ENCODE measurements at places on chromosomes 5 and 9.

DNA sequence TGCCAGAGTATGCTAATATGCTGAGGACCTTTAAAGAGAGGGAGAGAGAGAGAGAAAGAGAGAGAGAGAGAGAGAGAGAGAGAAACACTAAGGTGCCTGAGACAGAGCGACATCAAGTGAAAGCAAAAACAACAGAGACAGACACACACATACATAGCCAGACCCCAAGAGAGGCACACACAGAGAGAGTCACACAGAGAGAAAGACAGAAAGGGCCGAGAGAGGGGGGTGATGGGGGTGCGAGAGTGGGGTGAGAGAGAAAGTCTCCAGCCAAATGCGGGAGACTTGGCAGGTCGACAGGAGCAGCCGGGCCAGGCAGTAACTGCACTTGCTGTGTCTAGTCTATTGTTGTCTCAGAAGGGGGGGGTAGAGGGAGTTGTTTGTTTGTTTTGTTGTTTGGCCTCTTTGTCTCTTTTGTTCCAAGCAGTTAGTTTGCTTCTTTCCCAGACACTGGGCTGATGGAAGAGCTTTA lies 30.1 kb upstream of the NFIB start:
- no peak for DNase-seq
- no peaks in the 10 kb centered on the region for H3K36me3 ChIP-seq
- peaks cover 17% of the 10 kb centered on the region for H3K27me3 ChIP-seq
- peak overlapping the region; percentile 88 for H3K27ac ChIP-seq
- peaks cover 66% of the 10 kb centered on the region for H3K4me1 ChIP-seq

- H3K4me1 ChIP-seq: no peaks in the 10 kb centered on the region
- DNase-seq: no peak
- H3K27me3 ChIP-seq: no peaks in the 10 kb centered on the region
- H3K27ac ChIP-seq: no peak overlapping the region
- no peaks in the 10 kb centered on the region for H3K36me3 ChIP-seq
- H3K4me3 ChIP-seq: no peak overlapping the region
These were observed 32.0 kb downstream of the HAVCR1 start for GRCh38 chr5:157026789-157027424.

- no peak for DNase-seq
- H3K36me3 ChIP-seq: no peaks in the 10 kb centered on the region
- no peaks in the 10 kb centered on the region for H3K4me1 ChIP-seq
- no peak overlapping the region for H3K4me3 ChIP-seq
- H3K27me3 ChIP-seq: no peaks in the 10 kb centered on the region
These were observed 213.9 kb upstream of the FBXL7 start for GRCh38 chr5:15285901-15286583.

DNA sequence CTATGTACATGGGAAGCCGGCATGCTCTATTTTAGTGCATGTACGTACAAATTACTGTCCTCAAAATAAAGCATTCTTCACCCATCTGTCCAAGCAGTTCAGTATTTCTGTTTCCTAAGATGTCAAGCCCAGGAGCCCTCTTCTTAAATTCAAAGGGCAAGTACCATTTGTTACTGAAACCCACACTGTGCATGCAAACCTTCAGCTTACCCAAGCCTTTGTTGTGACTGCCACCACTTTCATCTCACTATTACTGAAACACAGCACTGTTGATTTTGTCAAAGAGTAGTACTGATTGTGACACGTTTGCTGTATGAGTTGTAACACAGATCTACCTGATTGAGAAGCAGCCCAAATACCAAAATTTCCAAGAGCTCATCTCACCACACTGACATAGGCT lies 390.4 kb upstream of the IZUMO3 start:
- H3K4me3 ChIP-seq: no peak overlapping the region
- no peaks in the 10 kb centered on the region for H3K4me1 ChIP-seq
- no peak for DNase-seq

- no peaks in the 10 kb centered on the region for H3K36me3 ChIP-seq
- H3K27ac ChIP-seq: peak overlapping the region; percentile 94
- peaks cover 76% of the 10 kb centered on the region for H3K4me1 ChIP-seq
- H3K27me3 ChIP-seq: no peaks in the 10 kb centered on the region
- H3K4me3 ChIP-seq: peak overlapping the region; percentile 80
These were observed 2.5 kb downstream of the RNF145 start for GRCh38 chr5:159206818-159207217.

DNA sequence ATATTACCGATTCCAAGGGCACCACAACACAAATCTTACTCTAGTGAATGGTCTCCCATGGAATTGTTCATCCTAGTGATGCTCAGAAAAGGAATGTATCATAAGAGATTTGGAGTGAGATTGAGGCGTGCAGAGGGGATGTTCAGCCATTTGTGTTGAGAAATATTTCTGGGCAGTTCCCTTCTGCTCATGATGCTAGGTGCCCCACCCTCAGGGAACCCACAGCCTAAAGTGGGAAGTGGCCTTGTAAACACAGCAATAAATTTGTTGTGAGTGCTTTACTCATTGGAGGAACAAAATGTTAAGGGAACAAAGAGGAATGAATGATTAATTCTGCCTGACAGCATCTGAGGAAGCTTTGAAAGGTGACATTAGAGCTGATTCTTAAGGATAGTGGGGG lies 129.9 kb downstream of the TLE4 start:
- H3K27me3 ChIP-seq: no peaks in the 10 kb centered on the region
- H3K4me3 ChIP-seq: no peak overlapping the region
- DNase-seq: no peak
- no peak overlapping the region for H3K27ac ChIP-seq
- no peaks in the 10 kb centered on the region for H3K4me1 ChIP-seq

DNA sequence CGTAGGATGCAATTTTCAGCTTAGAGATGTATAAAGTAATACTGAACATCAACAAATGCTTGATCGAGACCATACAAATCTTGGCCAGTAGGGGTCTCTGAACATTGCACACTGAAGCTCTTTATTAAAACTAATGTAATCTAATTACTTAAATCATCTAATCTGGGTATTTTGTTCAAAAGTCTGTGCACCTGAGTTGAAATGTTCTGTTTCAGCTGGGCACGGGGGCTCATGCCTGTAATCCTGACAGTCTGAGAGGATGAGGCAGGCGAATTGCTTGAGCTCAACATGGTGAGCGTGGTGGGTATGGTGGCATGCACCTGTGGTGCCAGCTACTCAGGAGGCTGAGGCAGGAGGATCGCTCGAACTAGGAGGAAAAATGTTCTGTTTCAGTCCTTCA lies 41.0 kb downstream of the ESM1 start:
- H3K4me3 ChIP-seq: no peak overlapping the region
- H3K27ac ChIP-seq: no peak overlapping the region
- DNase-seq: no peak

- no peaks in the 10 kb centered on the region for H3K27me3 ChIP-seq
- H3K27ac ChIP-seq: peak overlapping the region; percentile 14
- no peaks in the 10 kb centered on the region for H3K36me3 ChIP-seq
- H3K4me1 ChIP-seq: peaks cover 34% of the 10 kb centered on the region
- DNase-seq: no peak
These were observed 1.4 kb upstream of the MLLT3 start for GRCh38 chr9:20623748-20624124.

DNA sequence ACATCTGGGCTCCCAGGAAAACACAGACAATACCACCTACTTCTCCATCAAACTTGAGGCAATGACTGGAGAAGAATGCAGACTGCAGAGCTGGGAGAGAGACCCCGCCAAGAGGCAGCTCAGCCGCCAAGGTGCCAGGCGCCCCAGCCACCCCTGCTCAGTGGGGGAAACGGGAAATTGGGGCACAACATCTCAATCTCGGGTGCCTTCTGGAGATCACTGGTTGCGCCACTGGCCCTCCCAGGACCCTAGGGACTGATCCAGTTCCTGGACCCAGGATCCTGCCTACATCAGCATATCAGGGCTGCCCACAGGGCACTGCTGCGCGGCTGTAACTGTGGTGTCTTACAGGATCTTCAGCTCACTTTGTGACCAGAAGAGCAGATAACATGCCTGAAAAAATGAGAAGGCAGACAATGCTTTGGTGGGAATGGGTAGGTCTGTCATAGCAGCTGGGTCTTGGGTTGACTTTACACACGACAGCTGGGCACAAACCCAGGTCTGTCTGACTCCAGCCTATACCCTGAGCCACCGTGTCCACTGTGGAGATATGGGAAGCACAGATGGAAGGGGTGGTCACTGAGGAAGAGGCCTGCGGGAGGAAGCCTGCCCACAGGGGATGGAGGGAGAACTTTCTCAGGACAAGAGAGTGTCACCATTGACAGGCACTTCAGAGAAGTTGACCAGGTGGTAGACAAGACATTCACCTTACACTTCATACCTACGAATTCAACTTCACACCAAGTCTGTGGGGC lies 135.2 kb upstream of the RAPGEF1 start:
- peaks cover 4% of the 10 kb centered on the region for H3K36me3 ChIP-seq
- H3K4me1 ChIP-seq: no peaks in the 10 kb centered on the region
- H3K27me3 ChIP-seq: no peaks in the 10 kb centered on the region
- no peak for DNase-seq
- H3K27ac ChIP-seq: no peak overlapping the region

GRCh38 chr5:116320486-116320885 lies 235.7 kb downstream of the COMMD10 start:
- peaks cover 33% of the 10 kb centered on the region for H3K36me3 ChIP-seq
- no peak for DNase-seq
- H3K27ac ChIP-seq: no peak overlapping the region
- no peaks in the 10 kb centered on the region for H3K27me3 ChIP-seq
- H3K4me3 ChIP-seq: no peak overlapping the region
- H3K4me1 ChIP-seq: no peaks in the 10 kb centered on the region

- no peaks in the 10 kb centered on the region for H3K4me1 ChIP-seq
- no peak overlapping the region for H3K27ac ChIP-seq
- no peaks in the 10 kb centered on the region for H3K36me3 ChIP-seq
These were observed 43.6 kb upstream of the FYB1 start for GRCh38 chr5:39262981-39263380.

DNA sequence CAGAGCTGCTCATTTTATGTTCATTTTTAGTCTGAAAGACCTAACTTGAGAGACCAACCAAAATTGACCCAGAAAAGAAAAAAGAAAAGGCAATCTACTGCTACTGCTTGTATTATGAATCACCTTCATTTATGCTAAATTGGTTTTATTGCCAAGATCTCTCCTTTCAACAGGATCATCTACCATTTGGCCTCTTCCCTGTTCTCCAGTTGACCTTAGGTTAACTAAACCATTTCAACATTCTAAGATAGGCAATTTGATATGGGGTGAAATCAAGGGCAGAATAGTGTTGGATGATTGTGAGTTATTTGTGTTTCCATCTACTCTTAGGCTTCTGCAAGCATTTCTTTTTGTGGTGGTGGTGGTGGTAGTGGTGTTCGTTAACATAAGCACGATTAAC lies 48.3 kb upstream of the POU4F3 start:
- H3K4me3 ChIP-seq: no peak overlapping the region
- H3K27me3 ChIP-seq: no peaks in the 10 kb centered on the region
- H3K27ac ChIP-seq: no peak overlapping the region
- DNase-seq: no peak
- peaks cover 21% of the 10 kb centered on the region for H3K36me3 ChIP-seq

DNA sequence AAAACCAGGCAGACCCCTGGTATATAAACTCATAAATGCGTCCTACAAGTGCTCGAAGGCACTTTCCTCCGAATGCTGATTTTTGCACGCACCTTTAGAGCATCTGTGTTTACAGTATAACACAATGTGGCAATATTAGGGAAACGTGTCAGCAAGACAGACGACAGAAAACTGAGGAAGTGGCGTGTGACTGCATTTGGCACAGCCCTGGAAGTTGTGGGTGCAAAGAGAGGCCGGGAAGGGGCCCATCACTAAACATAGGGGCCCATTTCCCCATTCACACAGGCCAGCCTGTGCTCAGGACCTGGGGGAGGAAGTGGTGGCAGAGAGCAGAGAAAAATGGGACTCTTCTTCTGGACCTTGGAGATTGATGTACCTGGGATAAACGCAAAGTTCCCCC lies 48.2 kb downstream of the RASGEF1C start:
- H3K4me3 ChIP-seq: no peak overlapping the region
- H3K27ac ChIP-seq: no peak overlapping the region
- H3K4me1 ChIP-seq: no peaks in the 10 kb centered on the region
- peaks cover 10% of the 10 kb centered on the region for H3K27me3 ChIP-seq

- H3K27ac ChIP-seq: peak overlapping the region; percentile 78
- no peaks in the 10 kb centered on the region for H3K27me3 ChIP-seq
- no peak for DNase-seq
- H3K4me3 ChIP-seq: no peak overlapping the region
These were observed 29.1 kb upstream of the SEC16A start for GRCh38 chr9:136511670-136512592.

- no peaks in the 10 kb centered on the region for H3K36me3 ChIP-seq
- DNase-seq: no peak
- H3K27ac ChIP-seq: no peak overlapping the region
- no peak overlapping the region for H3K4me3 ChIP-seq
- peaks cover 12% of the 10 kb centered on the region for H3K4me1 ChIP-seq
These were observed 124.4 kb downstream of the RFX3 start for GRCh38 chr9:3401221-3401954.

GRCh38 chr9:90898228-90898627 lies 96.6 kb downstream of the SYK start:
- H3K27ac ChIP-seq: no peak overlapping the region
- no peak for DNase-seq
- H3K27me3 ChIP-seq: no peaks in the 10 kb centered on the region
- H3K36me3 ChIP-seq: no peaks in the 10 kb centered on the region
- H3K4me3 ChIP-seq: no peak overlapping the region

GRCh38 chr9:82791692-82792091 lies 271.2 kb downstream of the RASEF start:
- no peak for DNase-seq
- no peaks in the 10 kb centered on the region for H3K36me3 ChIP-seq
- H3K4me3 ChIP-seq: no peak overlapping the region

DNA sequence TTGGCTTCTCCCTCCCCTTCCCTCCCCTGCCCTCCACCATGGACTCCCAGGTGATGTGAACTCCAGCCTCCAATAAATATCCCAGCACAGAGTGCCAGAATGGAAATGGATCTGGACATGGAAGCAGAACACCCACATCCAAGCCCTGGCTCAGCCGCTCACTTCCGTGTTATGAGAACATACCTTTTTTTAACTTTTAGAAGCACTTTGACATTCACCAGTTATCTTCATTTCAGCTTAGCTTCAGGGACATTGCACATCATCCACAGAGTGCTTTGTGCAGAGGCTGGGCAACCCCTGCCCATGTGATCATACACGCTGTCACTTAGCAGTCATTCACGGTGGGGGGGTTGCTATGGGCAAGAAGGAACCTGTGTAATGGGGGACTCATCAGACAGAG lies 9.1 kb downstream of the AFAP1L1 start:
- DNase-seq: no peak
- no peak overlapping the region for H3K27ac ChIP-seq
- peaks cover 47% of the 10 kb centered on the region for H3K4me1 ChIP-seq

- H3K4me1 ChIP-seq: peaks cover 23% of the 10 kb centered on the region
- no peak for DNase-seq
- H3K4me3 ChIP-seq: no peak overlapping the region
- H3K36me3 ChIP-seq: no peaks in the 10 kb centered on the region
These were observed 138.6 kb downstream of the PALM2AKAP2 start for GRCh38 chr9:109918339-109919163.

Data from suprapubic skin (tissue), 4 donors.